ENCODE measurements at places on chromosomes 2 and 18.

- DNase-seq: no peak
These were observed 117.2 kb downstream of the HNMT start for GRCh38 chr2:138081225-138082073.

DNA sequence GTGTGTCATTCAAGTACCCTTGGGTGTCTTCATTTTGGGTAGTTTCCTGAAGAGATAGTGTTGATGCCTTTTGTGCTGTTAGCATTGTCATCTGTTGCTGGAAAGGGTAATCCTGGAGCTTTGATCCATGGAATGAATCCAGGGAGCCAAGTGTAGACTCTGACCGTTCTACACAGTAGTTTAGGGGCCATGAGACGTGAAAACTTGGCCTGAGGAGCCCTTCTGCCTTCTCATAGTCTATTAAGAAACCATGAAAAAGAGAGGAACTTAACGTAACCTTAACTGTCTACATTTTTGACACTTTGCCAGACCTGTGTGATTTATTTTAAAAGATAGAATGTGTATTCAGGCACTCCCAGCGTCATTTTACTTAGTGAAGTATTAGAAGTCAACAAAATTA lies 194.0 kb downstream of the BABAM2 start:
- DNase-seq: no peak

- peak; percentile 99 for DNase-seq
These were observed at the start of gene WBP1 for GRCh38 chr2:74458132-74458937. Gene WBP1, plus strand, starts transcription at chr2:74458438. Its CDS starts 165 bp downstream, at chr2:74458603.

DNA sequence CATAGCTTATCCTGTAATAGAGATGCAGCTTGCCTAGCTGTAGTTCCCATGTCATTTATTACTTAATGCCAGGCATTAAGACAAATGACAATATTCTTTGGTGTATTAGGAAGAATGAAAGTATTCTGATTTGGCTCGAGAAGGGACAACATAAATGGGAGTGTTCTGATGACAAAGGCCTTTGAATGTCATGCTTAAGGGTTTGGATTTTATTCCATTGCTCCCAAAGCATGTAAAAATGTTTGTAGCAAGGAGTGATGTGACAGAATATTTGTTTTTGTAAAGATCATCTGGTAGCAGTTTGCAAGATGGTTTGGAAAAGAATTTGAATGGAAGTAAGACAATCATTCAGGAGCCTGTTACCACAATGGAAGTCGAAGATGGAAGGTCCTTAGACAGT lies 30.4 kb downstream of the EEF1B2 start:
- DNase-seq: no peak

DNA sequence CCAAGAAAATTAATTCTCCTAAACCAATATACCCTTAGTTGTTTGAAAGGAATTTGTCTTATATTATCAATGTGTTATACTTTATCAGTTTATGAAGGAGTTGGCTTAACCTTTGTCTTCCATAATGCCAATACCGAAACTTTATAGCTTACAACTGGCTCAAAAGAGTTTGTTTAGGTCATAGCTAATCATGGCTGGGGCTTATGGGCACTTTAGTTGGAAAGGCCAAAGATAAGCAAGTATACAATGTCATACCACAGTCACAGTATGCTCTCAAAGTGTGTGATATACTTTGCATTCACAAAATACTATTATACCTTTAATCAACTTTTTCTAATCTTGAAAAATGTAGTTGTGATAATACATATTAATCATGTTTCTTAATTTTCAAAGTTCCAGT lies 2.3 kb downstream of the KLHL41 start:
- no peak for DNase-seq

DNA sequence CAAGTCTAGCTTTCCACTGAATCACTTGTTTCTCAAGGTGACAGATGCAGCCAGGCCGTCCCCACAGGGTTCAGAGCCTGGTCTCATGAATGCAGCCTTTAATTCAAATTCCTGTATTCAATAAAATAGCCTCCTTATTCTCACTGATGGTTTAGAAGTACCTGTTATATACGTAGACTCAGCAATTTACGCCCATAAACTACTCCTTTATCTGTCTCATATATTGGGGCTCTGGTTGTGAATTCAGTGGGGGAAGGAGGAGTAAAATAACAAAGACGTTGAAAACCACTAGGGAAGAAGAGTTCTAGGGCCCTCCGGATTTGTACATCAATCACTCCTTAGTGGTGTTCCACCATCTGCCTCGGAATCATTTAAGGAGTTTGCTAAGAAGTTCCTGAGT lies 1.7 kb downstream of the OBSL1 start:
- no peak for DNase-seq

DNA sequence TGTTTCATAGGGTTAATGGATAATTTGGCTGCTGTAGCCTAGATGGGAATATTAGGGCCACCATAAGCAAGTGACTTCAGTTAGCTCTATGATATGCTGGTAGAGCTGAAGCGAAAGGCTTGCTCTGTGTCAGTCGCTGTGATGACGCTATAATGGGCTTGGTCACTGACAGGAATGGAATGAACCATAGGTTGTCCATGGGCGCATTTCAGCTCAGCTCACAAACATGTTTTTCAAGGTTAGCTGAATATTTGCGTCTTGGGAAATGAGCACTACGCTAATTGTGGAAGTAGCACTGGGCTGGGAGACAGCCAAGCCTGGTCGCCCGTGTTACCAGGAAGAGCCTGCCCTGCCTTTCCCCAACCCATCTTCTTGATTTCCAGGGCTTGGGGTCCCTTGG lies 3.2 kb upstream of the MYO7B start:
- no peak for DNase-seq

- DNase-seq: no peak
These were observed 23.4 kb downstream of the RAMP1 start for GRCh38 chr2:237882510-237883481.

DNA sequence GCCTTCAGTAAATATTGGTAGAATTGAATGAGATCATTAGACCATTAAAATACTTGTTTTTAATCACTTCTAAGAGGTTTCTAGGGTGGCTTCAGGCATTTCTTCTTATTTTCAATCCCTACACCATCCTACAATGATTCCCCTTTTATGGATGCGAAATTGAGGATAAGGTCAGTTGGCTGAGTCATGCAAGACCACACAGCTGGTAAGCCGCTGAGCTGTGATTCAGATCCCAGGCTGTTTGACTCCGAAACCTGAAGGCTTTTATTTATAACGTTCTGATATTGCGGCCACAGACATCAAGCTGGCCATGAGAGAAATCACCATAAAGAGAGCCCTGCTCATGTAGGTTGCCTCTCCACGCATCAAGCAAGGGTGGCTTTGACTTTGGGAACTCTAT lies 133.4 kb downstream of the VAPA start:
- no peak for DNase-seq

DNA sequence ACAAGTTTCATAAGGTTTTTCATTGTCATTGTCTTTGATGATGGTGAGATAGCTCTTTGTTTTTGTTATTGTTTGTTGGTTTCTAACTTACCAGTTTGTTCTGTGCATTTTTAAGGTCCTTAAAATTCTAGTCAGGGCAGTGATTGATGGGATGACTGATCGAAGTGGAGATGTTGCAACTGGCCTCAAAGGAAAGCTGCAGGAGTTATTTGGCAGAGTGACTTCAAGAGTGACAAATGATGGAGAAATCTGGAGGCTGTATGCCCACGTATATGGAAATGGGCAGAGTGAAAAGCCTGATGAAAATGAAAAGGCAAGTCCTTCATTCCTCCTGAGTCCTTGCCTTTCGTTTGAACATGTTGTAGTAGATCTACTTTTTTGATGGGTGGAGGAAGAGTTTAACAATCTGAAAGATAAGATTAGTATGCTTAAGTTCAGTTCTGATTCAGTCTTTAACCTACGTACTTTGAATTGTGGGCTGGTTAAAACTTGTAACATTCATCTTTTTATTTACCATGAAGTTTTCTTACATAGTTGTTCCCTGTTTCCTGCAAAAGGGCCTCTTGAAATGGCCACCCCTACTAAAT lies 135.8 kb upstream of the LTBP1 start:
- DNase-seq: no peak

GRCh38 chr2:9982891-9983290 lies 31.4 kb downstream of the GRHL1 start:
- no peak for DNase-seq

DNA sequence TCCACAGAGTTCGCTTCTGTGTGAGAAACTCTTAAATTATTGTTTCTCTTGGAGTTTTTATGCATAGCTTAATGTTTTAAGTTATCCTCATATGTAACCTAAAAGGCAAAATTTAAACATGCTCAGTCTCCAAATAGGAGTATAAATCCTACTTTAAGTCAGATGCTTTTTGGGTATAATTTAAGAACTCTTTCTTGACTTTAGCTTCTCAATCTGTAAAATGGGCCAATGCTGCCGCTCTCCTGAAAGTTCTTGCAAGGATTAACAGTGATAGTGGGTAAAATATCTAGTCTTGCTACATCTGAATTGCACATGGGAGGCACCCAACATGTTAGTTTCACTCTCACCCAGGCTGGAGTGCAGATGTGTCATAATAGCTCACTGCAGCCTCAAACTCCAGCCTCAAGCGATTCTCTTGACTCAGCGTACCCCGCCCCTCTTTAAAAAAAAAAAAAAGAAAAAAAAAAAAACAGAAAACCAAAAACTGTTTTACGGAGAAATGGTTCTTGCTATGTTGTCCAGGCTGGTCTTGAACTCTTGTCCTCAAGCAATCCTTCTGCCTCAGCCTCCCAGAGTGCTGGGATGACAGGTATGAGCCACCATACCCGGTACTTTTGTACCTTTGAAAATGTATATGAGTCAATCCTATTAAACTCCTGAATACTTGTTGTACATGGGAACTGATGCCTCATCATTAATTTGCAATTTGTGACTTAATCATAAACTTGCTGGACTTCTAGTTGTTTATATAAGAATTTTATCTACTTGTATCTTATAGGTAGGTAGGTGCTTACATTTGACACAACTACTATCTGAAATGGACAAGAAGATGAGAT lies 1.8 kb downstream of the FBXO48 start:
- DNase-seq: no peak

Measured in RWPE1 (cell line).